ENCODE measurements at places on chromosomes 12 and 14.

DNA sequence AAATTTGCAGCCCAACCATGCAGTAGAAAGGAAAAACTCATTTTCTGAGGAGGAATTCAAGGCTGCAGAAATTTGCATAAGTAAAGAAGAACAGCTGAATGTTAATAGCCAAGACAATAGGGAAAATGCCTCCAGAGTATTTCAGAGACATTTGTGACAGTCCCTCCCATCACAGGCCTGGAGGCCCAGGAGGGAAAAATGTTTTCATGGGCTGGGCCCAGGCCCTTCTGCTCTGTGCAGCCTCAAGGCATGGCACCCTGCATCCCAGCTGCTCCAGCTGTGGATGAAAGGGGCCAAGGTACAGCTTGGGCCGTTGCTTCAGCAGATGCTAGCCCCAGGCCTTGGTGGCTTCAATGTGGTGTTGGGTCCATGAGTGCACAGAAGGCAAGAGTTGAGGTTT lies 62.3 kb downstream of the ATXN7L3B start:
- DNase-seq, result no peak

DNA sequence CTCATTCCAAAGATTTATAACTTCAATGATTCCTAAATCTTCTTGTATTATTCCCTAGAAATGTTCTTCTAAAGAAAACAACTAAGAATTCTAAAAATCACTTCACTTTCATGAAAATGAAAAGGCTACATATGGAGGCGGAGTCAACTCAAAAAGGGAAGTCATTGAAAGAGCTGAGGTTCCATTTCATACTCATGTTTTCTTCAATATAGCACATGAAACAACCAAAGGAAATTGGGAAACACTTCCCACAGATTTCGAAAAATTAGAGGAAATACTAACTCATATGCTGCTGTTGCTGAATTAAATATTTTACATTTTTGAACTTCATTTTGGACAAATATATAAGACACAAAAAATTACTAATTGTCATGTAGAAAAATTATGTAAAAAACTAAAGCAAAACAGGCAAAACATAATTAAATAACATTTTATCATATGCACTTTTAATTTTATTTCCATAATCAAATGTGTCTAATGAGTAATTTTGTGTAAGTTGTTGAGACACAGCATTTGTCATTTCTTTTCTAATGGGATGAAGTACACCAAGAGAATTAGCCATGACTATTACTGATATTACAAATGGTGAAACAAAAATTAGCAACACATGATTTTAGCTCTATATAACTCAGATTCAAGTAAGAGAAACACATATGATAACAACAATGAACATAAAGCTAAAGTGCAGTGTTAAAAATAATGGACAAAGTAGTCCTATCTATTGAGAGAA lies at the start of gene CD163:
Gene CD163 (minus strand): TSS at position 92 of the 730 bp plus-strand sequence. CDS start 87 bp downstream, at position 5.
- DNase-seq, result no peak

DNA sequence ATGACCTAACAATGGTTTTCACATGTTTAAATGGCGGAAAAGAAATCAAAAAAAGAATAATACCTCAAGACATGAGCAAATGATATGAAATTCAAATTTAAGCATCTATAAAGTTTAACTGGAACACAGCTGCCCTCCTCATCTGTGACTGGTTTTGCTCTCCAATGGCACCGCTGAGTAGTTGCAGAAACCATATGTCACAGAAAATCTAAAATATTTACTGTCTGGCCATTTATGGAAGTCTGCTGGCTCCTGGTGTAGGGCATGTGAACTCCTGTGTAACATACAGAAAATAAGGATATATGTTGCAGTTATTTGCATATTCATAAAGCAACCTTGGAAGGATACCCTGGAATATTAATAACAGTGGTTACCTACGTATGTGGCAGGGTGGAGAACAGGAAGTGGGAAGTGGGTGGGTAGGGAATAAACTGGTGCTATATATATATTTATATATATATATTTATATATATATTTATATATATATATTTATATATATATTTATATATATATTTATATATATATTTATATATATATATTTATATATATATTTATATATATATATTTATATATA lies 48.4 kb downstream of the LTBP2 start:
- DNase-seq, result no peak

DNA sequence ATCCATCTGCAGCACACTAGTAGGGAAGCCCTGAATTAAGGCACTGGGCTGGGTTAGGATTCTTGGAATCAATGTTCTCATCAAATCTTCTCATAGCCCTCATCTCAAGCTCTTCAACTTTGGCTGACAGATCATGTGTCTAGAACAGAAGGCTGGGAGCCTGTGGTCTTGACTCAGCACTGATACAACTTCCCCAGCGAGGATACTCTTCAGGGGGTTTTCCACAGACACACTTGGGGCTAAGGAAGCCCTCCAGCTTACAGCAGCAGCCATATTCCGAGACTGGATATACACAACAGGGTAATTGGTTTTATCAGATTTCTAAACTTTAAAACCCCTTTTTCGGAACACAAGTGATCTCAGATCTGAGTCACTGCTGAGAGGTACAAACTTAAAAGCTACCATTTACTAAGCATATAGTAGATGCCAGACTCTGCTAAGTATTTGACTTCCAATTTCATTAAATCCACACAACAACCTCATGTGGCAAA lies 3.5 kb downstream of the FMNL3 start:
- DNase-seq, result peak; percentile 63

DNA sequence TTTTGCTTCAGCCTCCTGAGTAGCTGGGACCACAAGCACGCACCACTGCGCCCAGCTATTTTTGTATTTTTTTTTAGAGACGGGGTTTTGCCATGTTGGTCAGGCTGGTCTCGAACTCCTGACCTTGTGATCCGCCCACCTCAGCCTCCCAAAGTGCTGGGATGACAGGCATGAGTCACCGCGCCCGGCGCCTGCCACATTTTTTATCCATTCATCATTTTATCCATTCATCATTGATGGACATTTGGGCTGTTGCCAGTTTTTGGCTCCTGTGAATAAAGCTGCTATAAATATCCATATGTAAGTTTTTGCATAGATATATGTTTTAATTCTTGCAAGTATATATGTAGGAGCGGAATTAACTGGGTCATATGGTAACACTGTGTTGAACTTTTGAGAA lies 79.5 kb downstream of the DAAM1 start:
- DNase-seq, result no peak

GRCh38 chr12:76303365-76303764 lies 44.9 kb downstream of the BBS10 start:
- no peak for DNase-seq

- peak; percentile 45 for DNase-seq
These were observed 33.6 kb downstream of the PRORP start for GRCh38 chr14:35155962-35156361.

GRCh38 chr14:78638926-78639325 lies 468.8 kb downstream of the NRXN3 start:
- no peak for DNase-seq

DNA sequence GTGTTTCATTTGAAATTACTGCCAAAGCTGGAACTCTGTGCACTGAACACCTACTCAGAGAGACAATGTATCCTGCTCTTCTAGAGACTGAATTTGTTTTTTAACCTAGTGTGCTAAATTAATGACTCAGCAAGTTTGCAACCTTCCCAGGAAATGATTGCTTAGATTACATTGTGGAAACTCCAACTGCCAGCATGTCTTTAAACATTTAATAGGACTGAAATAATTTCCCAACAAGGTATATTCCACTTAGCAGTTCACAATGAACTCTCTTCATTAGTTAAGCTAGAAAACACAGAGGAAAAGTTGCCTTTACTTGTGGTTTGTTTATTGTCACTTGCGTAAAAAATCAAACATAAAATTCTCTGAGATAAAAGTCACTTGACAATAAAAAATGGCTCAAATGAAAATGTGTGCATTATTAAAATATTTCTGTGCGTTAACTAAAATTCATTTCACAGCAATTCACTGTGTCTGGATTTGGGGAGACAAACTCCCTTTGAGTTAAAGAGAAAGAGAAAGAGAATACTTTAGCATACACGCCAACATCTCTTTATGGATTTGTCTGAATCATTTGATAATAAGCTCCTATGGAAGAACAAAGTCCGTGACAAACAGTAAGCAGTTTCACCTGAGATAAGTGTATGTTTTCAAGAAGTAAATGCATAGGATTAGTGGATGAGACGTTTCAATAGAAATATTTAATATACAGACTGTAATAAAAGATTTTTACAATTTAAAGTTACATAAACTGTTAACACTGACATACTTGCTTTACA lies 284.0 kb downstream of the PRKD1 start:
- DNase-seq, result no peak

DNA sequence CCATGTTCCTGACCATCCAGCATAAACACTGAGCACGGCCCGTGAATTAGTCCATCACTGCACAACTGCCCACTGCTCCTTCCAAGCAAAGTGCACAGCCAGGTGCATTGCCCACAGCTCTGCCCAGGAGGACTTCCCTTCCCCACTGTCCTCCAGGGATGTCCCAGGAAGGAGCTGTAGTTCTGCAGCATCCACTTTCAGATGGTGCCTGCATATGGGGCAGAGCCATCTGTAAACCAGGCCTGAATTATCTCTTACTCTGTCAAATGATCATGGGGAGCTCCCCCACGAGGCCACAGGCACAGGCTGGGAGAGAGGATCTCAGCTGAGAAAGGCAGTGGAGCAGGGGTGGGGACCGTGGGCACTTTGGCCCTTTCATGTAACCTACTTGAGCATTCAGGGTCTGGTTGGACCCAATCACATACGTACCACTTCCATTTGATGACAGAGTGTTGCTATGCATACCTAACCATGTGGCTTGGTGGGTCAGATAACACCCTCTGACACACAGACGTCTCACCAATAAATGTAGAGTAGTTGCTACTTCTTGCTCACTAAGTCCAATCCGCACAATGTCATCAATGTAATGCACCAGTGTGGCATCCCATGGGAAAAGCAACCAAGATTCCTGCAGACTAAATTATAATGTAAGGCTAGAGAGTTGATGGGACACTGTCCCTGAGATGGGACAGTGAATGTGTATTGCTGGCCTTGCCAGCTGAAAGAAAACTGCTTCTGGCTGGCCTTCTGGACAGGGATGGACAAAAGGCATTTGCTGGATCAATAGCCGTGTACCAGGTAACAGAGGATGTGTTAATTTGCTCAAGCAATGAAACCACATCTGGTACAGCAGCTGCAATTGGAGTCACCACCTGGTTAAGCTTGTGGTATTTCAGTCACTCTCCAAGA lies 113.8 kb upstream of the C14orf180 start:
- DNase-seq, result no peak

- no peak for DNase-seq
These were observed 45.8 kb downstream of the CRADD start for GRCh38 chr12:93722835-93723567.

DNA sequence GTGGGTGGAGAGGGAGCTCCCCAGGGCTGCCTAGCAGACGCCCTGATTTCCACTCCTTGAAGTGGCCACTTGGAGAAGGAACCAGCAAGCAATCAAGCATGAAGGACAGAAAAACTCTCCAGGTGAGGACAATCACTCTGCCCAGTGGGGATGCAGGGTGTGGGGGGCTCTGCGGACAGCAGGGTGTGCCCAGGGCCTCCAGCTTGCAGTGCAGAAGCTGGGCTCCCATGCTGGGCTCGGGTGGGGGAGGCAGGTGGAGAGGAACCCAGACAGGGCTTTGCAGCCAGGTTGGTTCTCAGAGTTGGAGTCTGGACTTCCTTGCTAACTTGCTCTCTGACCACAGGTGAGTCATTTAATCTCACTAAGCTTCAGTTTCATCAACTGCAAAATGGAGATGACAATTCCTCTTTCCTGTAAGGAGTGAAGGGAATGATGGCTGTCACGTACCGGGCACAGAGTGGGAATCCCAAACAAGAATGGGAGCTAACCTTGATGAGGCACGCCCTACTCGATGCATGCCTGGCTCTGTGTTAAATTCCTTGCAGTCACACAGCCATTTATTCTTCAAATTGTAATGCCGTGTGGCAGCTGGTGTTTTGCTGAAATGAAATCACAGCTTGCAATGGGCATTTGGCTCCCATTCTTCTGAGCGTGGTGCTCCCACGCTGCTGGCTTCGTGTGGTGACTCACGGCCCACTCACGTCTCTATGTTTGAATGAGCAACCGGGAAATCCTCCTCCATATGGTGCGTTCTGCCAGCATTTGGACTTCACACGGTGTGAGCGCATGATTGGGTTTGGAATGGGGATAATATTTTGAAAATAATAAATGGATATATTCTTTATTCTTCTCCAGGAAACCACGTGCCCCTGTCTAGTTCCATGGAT lies 75.2 kb downstream of the PRIMA1 start:
- no peak for DNase-seq

- DNase-seq, result no peak
These were observed 156.5 kb downstream of the KCNK10 start for GRCh38 chr14:88166616-88167015.

DNA sequence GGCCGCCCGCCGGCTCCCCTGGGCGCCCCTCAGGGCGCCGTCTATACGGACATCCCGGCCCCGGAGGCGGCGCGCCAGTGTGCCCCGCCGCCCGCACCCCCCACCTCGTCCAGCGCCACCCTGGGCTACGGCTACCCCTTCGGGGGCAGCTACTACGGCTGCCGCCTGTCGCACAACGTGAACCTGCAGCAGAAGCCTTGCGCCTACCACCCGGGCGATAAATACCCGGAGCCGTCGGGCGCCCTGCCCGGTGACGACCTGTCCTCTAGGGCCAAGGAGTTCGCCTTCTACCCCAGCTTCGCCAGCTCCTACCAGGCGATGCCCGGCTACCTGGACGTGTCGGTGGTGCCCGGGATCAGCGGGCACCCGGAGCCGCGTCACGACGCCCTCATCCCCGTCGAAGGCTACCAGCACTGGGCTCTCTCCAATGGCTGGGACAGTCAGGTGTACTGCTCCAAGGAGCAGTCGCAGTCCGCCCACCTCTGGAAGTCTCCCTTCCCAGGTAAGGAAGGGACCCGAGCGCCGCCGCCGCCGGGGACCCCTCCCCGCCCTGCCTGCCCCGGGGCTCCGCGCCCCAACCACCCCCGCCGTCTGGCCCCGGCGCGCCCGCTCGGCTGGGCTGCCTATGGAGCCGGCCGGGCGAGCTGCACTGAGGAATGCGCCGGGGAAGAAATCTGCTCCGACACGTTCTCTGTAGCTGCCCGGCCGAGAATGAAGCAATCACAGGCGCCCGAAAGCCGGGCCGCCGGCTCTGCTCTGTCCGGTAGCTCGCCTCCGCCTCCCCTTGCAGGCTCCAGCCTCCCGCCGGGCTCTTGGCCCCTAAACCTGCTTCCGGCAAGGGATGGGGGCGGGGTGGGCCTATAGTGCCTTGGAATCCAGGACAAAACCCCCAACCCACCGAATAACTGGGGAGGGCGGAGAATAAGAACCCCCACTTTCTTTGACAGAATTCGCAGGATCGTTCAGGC lies 794 bp downstream of the HOXC13 start:
- peak; percentile 27 for DNase-seq

- no peak for DNase-seq
These were observed 68.5 kb upstream of the FUT8 start for GRCh38 chr14:65344011-65344410.

- no peak for DNase-seq
These were observed 70.0 kb upstream of the DICER1 start for GRCh38 chr14:95227279-95227860.

- no peak for DNase-seq
These were observed 92.9 kb downstream of the SCARB1 start for GRCh38 chr12:124770728-124771127.

- no peak for DNase-seq
These were observed 162.9 kb downstream of the GLT1D1 start for GRCh38 chr12:129016159-129016558.

GRCh38 chr14:52840877-52841276 lies 49.5 kb upstream of the GNPNAT1 start:
- no peak for DNase-seq

Measured in GM13976 (cell line).